ENCODE measurements at places on chromosomes 12 and 14.

- DNase-seq, result no peak
Observed at GRCh38 chr12:65881348-65881961, 57.2 kb downstream of the HMGA2 start.

DNA sequence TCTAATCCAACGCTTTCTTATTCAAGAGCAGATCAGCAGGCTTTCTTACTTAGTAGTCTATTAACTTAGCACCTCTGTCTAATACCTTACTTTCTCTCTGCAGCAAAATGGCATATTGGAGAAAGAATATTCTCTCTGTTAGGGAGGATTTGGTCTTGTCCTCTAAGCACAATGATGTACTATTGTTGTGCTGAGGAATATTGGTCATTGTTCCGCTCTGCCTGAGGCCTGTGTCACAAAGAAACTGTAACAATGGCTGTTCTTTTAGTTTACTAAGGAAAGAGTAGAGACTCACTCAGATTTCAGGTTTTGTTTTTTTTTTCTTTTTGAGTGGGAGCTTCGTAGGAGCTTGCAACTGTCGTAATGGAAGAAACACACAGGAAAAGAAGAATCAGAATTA is 1358.8 kb downstream of the LRFN5 start:
- no peak for DNase-seq

DNA sequence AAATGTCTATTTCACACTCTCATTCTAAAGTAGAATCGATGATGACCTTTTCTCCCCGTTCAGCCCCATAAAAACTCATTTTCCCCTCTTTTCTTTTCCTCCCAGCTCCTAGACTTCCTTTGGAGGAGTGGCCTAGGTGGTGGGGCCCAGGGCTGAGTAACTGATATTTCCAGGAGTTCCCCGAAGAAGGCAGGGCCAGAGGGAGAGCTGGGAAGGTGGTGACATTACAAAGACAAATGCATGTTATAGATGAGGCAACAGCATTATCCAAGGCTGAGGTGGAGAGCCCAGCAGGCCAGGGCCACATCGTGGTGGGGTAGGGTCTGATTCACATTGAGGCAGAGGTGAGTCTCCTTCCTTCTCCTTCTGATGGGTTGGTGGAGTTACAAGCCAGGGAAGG is 22.2 kb upstream of the HDAC7 start:
- DNase-seq, result no peak

DNA sequence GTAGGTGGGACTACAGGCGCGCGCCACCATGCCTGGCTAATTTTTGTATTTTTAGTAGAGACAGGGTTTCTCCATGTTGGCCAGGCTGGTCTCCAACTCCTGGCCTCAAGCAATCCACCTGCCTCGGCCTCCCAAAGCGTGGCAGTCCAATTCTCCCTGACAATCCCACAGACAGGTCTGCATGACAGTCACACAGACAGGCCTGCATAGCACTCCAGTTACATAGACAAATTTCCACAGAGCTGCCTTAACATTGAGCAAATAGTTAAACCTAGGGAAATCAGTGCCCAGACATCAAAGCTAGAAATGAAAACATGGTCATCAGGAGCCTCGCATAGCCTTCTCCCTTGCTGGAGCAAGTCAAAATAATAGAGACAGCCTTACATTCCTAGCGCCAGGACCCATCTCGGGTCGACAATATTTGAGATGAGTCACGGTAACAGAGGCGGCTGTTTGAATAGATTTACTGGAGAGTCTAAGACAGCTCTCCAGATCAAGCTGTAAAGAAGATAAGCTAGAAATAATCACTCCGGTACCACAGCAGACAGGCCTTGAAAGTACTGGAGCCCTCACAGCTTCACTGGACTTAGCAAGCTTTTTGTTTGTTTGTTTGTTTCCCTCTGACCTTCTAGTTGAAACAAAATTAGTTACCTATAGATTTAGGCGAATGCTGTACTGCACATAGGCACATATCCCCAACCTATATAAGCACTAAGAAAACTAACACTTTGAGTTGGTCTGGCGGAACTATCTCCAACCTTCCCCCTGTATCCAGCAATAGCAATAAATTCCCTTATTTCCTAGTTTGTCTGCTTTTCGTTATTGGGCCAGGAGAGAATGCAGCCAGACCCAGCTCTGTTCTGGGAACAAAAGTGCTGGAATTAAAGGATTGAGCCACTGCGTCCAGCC is 23.8 kb upstream of the PYROXD1 start:
- no peak for DNase-seq

- DNase-seq, result no peak
Observed at GRCh38 chr12:93883436-93884154, 206.4 kb downstream of the CRADD start.

DNA sequence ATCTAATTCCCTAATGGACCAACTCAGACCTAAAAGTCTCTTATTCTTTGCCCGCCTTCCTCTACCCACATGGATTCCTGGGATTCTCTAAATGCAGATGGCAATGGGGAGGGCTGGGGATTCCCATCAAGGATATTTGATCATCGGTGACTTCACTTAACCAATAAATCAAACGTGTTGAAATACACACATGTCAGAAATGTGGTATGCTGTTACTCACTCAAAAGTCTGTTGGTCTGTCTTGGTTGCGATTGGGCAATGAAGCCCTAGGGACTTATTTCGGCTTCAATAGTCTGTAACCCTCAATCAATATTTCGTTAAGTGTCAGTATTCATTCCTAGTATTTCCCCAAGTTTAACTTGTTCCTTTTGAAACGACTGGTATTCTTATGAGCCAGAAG is 117.2 kb upstream of the DIO3 start:
- no peak for DNase-seq

DNA sequence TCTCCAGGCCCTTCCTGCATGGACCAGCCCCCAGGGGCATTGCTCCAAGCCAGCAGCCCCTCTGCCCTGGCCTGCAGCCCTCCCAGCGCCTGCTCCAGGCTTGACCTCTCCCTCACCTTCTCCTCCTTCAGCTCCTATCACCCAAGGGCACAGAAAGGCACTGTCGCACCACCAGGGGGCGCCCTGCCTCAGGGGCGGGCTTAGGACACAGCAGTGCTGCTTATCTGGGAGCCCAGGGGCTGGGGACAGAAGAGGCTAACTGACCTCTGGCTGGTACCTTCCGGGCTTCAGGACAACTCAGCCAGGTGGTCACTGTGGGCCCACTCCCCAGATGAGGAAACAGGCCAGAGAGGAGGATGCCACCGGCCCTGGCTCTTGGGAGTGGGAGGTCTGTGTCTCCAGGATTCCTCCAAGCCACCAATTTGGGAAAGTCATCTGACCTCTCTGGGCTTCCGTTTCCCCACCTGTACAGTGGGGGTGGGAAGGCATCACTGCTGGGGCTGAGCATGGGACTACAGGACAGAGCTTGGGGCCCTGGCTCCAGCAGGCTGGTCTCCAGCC is 25.3 kb upstream of the GPR132 start:
- peak; percentile 90 for DNase-seq

DNA sequence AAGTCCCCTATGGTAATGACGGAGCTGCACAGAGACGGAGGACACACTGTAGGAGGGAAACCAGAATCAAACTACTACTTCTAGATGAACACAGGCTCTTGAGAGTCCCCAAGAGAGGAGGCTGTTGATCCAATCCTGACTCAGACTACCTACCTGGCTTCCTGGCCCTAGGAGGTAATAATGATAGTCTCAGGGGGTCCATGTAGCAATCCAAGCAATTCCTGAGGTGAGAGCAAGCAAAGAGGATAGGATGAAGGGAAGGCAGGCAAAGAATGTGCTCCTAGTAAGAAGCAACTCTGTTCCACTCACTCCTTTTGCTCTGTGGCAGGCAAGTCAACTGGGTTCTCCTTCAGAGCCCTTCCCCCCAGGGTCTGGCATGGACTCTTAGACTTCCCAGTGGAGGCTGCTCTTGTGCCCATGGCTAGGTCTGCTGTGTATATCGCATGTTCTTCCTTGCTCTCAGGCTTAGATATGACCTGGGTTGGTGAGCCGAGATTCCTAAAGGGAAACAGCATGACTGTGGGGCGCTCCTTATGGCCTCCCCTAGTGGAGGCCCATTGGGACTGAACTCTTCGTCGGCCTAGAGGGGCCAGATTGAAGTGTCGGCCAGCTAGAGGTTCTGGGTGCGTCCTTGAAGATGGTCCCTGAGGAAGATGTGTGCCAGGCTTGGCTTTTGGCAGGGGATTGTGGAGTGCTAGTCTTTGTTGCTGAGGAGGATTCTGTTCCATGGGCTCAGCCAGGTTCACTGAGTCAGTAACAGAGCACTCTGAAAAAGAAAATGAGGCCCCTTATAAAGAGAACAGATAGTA is 2.1 kb downstream of the TINF2 start:
- no peak for DNase-seq

GRCh38 chr12:124766727-124767065 is 97.0 kb downstream of the SCARB1 start:
- DNase-seq, result no peak

Data from NCI-H526 (cell line).